ENCODE measurements at places on chromosomes 1 and 21. TPM values are rescaled to one million over a fixed set of nuclear protein-coding genes. Genes with fewer than 3 reads are reported as not detected.

- DNase-seq = no peak
Measured at GRCh38 chr1:204267191-204267601, 53.4 kb upstream of the GOLT1A start.

GRCh38 chr1:53541761-53542550 is 82.8 kb downstream of the DMRTB1 start:
- DNase-seq = no peak

DNA sequence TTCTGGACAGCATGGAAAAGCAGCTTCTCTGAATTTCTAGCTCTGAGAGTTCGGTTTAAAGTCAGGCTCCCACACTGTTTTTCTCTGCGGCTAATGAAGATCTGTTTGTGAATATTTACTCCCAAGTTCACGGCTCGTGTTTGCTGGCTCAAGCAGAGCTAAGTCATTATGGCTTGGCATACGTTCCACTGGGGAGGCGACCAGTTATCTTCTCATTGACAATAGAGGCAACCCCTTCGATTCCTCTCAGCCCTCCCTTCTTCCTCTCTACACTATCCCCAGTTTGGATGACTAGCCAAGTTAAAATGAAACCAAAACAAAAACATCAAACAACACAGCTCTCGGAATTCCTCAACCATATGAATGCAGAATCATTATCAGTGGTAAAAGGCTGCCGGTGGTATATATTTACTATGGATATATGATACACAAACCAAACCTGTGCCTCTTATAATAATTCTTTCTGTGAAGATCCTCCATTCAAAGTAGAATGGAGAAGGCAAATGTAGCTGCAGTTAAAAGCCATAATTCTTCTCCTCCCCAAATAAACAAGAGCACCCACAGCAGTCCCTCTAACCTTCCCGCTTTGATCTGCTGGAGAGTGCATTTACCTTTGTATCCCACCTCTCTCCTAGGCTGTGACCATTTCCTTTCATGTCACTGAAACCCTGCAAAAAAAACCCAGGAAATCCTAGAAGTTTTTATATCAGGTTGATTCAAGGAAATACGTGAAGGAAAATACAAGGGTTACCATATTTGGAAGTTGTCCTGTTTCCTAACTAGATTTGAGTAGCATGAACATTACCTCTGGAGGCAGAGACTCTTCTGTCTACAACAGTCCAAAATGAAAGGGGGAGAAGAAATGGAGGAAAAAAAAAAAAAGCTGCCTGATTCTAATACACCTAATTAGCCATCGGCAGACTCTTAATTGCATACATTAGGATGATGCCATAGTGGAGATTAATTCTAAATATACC is 108.3 kb upstream of the USH2A start:
- DNase-seq = no peak

Gene PLA2G2C
- total RNA-seq = not detected

DNA sequence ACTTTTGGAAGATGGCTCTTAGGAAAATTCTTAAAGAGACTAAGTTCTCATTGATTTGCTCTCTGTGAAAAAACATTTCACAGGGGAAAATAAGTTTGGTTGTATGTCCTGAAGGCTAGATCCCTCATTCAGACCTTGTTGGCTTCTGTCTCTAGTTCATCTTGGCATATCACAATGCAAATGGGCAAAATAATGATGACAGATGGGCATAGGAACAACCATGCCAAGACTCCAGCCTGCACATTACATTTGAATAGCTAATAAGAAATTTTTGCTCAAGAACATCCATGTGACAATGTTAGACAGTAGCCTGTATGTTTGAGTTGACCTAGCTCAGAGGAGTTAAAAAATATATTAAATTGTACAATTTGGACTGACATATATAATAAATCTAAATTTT is 292.9 kb downstream of the PLA2G4A start:
- DNase-seq = no peak

Gene ADAMTS4
- total RNA-seq = 2.5 TPM

DNA sequence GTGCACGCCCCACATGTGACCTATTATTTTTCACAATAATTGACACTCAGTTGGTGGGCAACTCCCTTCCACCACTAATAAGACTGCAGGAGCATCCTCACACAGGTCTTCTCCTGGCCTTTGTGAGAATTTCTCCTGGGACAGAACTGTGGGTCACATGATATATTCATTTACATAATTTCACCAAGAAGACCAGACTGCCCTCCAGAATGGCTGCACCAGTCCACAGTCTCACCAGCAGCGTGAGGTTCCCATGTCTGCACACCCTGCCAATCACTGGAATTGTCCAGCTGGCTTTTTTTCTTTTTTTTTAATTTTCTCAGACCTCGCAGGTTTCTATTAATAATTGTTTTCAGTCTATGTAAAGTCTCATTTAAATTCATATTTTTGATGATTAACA is 41.3 kb downstream of the ATP1A1 start:
- no peak for DNase-seq

DNA sequence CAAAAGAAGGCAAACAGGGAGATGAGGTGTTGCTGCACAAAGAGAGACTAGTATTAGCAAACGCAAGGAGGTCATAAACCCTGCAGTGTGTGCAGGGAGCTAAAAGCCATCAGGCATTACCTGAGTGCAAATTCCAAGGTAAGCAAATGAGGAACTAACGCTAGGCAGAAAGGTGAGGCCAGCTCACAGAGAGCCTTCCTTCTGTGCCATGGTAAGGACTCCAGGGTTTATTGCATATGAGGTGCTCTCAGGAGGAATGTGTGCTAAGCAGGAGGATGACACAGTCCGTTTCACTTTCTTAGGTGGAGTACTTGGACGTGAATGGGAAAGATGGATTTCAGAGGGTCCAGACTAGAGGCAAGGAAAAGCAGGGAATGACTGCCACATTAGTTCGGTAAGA is 44.6 kb upstream of the MYBPHL start:
- no peak for DNase-seq

Measured in activated naive CD8-positive, alpha-beta T cell treated with anti-CD3 and anti-CD28 coated beads, Interleukin-2, amount 10 ng/mL, durations not matched to agents 7 days and 5 days (primary cell).